Regular cardiac myocyte (primary cell): ENCODE measurements at places on chromosomes 1 and 21. TPM values are rescaled to one million over a fixed set of nuclear protein-coding genes. Genes with fewer than 3 reads are reported as not detected.

Gene KIF14
- total RNA-seq = 2.0 and 17.1 TPM in 2 replicates

Gene SPRR2A
- not detected in 2 replicates for total RNA-seq

Gene MIER1
- 34.1 and 42.0 TPM in 2 replicates for total RNA-seq

Gene PLA2G2F
- total RNA-seq = not detected in 2 replicates

Gene RGS13
- total RNA-seq = not detected in 2 replicates

Gene FCGR3B
- not detected in 2 replicates for total RNA-seq
